ENCODE measurements at places on chromosomes 1 and 21.
A peak's percentile ranks its signal among the peaks of the same experiment; 100 is the strongest.

GRCh38 chr1:2415337-2415736 is 3.0 kb upstream of the PEX10 start:
- DNase-seq, result no peak

GRCh38 chr1:15290382-15290781 is 43.4 kb downstream of the FHAD1 start:
- peak; percentile 57 for DNase-seq

- DNase-seq, result peak; percentile 40
Observed at GRCh38 chr1:105793536-105794146, 1262.8 kb upstream of the PRMT6 start.

DNA sequence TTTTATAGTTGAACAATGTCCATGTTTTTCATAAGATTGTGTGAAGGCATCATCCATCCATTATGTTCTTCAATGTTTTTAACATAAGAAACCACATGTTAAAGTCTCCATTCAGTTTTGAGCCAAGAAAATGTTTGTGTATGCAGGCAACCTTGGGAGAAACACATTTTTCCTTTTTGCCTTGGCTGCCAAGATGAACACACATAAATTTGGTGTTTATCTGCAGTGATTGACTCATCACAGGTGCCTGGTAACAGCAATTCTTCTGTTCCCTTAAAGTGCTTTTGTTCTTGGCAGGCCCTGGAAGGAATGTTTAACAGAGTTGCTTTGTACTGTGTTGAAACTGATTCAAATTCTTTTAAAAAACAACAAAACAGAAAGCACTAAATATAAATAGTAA is 709.9 kb upstream of the ADGRL4 start:
- no peak for DNase-seq

GRCh38 chr1:151327903-151328674 is 873 bp upstream of the PI4KB start:
- no peak for DNase-seq

- no peak for DNase-seq
Observed at GRCh38 chr1:210072896-210073504, 135.0 kb downstream of the SYT14 start.

GRCh38 chr1:1019122-1019999 is 559 bp upstream of the AGRN start:
- DNase-seq, result peak; percentile 86

DNA sequence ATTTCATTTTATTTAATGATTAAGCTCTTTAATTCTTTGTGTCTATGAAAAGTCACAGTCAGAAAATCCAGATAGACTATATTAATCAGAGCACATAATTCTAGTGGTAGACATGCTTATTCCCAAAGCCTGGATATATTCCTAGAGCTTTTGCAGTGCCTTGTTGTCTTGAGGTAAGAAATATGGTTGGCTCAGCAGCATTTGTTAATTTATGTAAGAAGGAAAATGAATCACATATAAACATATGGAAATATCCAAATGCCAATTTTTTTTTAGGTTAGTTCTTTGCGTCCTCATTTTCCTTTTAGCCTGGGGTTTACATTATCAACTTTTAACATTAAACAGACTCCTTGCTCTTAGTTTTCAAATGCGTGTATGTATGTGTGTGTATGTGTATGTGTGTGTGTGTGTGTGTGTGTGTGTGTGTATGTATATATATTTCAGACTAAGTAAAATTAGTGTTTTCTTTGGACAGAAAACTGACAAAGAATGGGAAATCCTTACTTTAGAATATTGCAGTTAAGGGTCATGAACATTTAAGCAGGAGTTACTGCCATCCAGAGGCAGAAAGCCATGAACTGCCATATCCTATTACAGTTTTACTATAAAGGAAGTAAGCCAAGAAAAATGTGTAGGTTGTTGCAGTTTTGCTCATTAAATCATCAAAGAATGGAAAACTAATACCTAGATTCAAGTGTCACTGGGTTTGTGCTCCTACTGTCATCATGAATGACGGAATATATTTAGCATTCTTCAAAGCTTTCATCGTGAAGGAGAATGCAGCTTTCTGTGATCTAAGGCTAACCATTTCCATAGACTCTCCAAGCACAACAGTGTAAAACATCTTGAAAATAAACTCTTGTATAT is 477.1 kb upstream of the NR5A2 start:
- DNase-seq, result no peak

DNA sequence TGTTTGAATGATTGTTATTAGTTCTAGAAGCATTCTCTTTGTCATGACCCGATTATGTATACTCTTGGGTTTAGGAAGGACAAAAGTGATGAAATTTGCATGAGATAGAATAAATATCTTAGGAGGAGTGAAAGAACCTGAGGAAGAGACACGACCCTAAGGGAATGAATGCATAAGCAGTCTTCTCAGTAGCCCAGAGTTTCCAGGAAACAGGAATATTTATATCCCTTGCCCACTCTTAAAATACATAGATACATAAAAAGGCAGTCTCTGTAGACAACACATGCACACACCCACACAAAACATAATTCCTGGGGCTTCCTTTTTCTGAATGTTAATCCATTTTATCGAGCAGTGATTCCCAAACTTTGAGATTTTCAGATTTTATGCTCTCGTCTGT is 19.4 kb downstream of the CLEC20A start:
- DNase-seq, result no peak
